ENCODE measurements at places on chromosomes 3 and 15. TPM values are rescaled to one million over a fixed set of nuclear protein-coding genes. Genes with fewer than 3 reads are reported as not detected.

- no peak for ATAC-seq
These were observed 73.7 kb downstream of the PRTG start for GRCh38 chr15:55669270-55669669.

DNA sequence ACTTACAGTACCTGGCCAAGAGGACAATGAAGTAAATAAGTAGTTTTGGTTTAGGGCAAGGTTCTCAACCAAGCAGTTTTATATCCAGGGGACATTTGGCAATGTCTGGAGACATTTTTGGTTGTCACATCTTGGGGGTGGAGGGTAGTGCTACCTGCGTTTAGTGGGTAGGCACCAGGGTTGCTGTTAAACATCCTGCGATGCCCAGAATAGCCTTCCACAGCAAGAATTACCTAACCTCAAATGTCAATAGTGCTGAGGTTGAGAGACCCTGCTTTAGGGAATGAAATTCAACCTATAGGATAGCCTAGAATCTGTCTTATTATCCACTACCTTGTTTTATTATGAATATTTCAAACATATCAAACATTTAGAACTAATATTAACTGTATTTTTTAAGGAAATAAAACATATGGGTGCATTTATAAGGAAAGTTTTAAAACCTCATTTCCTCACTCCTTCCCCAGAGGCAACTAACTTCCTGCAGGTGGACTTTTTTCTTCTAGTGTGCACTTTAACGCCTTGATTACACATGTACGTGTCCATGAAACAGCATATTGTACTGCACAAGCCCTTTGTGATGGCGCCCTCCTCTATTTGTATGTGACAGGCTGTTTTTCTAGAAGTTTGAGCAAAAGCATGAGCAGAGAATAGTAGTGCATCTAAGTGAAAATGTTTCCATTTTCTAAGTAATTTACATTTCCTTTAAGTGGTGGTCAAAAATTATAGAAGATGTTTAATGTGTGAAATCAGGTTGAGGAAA lies 57.1 kb downstream of the TRAK1 start:
- no peak for ATAC-seq

- ATAC-seq = no peak
These were observed 39.2 kb downstream of the ROPN1B start for GRCh38 chr3:126008219-126008618.

SMCO1 gene
- not detected for total RNA-seq

GRCh38 chr3:150747886-150748683 lies 14.9 kb downstream of the SIAH2 start:
- ATAC-seq = no peak

DNA sequence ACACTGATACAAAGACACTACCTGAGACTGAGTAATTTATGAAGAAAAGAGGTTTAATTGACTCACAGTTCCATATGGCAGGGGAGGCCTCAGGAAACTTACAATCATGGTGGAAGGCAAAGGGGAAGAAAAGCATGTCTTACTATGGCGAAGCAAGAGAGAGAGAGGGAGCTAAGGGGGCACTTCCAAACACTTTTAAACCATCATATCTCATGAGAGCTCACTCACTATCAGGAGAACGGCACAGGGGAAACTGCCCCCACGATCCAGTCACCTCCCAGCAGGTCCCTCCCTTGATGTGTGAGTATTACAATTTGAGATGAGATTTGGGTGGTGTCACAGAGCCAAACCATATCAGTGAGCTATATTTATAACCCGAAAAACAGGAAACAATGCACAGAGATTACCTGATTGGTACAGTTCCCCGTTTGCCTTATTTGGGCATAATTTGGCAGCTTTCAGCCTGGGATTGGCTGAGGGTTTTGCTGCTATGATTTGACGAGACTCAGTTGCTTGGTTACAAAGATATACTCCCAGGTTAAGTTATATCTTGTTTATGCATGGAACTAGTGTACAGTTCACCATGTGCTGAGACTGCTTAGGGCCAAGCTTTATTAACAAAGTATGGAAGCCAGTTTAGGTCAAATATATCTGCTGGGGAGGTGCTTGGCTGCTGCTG lies 184.2 kb downstream of the NR2F2 start:
- no peak for ATAC-seq

FSIP1 gene
- total RNA-seq = 0.34 TPM

GRCh38 chr15:29045717-29046116 lies 159.9 kb downstream of the APBA2 start:
- peak; percentile 100 for ATAC-seq

GABRA5 gene
- not detected for total RNA-seq

- ATAC-seq = no peak
These were observed 119.2 kb upstream of the TP63 start for GRCh38 chr3:189512039-189512438.

ATP13A4 gene
- 3.3 TPM for total RNA-seq

ROBO1 gene
- not detected for total RNA-seq

SNTN gene
- total RNA-seq = not detected

GBE1 gene
- total RNA-seq = 251 TPM

CLSTN2 gene
- total RNA-seq = not detected

DNA sequence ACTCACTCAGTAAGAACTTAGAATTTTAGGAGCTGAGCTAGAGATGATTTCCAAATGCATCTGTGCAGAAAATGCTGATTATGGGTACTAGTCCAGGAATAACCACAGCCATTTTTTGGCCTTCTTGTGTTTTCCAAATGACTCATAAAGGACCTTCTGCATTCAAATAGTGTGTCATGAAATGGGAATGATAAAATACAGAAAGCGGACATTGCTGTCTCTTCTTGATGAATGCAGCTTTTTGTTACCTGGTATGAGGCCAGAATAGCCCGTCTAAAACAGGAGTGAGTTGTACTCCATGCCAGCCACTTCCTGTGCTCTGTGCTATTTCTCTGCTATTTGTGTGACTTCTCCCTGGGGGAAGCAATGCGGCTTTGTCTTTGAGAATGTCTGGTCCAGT lies 20.5 kb upstream of the FRMD5 start:
- ATAC-seq = no peak

- ATAC-seq = peak; percentile 47
These were observed 57.6 kb downstream of the BHLHE40 start for GRCh38 chr3:5036858-5037257.

All from activated T-helper 17 cell treated with anti-CD3 and anti-CD28 coated beads, Interleukin-2, amount 50 U/mL, for 72 hours (primary cell).